ENCODE measurements at places on chromosomes 1 and 21. TPM values are rescaled to one million over a fixed set of nuclear protein-coding genes. Genes with fewer than 3 reads are reported as not detected.

- no peak for DNase-seq
- no peak overlapping the region for H3K27ac ChIP-seq
- H3K4me1 ChIP-seq: no peaks in the 10 kb centered on the region
- no peak overlapping the region for H3K4me3 ChIP-seq
- no peaks in the 10 kb centered on the region for H3K36me3 ChIP-seq
Observed at GRCh38 chr1:185464777-185465176, 147.7 kb upstream of the IVNS1ABP start.

GRCh38 chr21:15496911-15497310 is 232.9 kb upstream of the USP25 start:
- no peak for DNase-seq
- no peaks in the 10 kb centered on the region for H3K27me3 ChIP-seq
- H3K36me3 ChIP-seq: no peaks in the 10 kb centered on the region
- no peak overlapping the region for H3K27ac ChIP-seq
- H3K4me3 ChIP-seq: no peak overlapping the region

GRCh38 chr1:26281091-26281958 is 1.4 kb downstream of the SH3BGRL3 start:
- peaks cover 89% of the 10 kb centered on the region for H3K36me3 ChIP-seq
- H3K27ac ChIP-seq: peak overlapping the region; percentile 99
- peak; percentile 35 for DNase-seq
- no peaks in the 10 kb centered on the region for H3K27me3 ChIP-seq
- peaks cover 84% of the 10 kb centered on the region for H3K4me1 ChIP-seq
- H3K4me3 ChIP-seq: peak overlapping the region; percentile 88

The HOOK1 gene
- 13.3 TPM for total RNA-seq

The TAS1R1 gene
- not detected for total RNA-seq

The GAS5 gene
- total RNA-seq: 1,276 TPM
